AG09309 (cell line): ENCODE measurements at places on chromosomes 13 and 19.

- DNase-seq: no peak
Observed at GRCh38 chr19:31282346-31282745, 66.9 kb downstream of the TSHZ3 start.

DNA sequence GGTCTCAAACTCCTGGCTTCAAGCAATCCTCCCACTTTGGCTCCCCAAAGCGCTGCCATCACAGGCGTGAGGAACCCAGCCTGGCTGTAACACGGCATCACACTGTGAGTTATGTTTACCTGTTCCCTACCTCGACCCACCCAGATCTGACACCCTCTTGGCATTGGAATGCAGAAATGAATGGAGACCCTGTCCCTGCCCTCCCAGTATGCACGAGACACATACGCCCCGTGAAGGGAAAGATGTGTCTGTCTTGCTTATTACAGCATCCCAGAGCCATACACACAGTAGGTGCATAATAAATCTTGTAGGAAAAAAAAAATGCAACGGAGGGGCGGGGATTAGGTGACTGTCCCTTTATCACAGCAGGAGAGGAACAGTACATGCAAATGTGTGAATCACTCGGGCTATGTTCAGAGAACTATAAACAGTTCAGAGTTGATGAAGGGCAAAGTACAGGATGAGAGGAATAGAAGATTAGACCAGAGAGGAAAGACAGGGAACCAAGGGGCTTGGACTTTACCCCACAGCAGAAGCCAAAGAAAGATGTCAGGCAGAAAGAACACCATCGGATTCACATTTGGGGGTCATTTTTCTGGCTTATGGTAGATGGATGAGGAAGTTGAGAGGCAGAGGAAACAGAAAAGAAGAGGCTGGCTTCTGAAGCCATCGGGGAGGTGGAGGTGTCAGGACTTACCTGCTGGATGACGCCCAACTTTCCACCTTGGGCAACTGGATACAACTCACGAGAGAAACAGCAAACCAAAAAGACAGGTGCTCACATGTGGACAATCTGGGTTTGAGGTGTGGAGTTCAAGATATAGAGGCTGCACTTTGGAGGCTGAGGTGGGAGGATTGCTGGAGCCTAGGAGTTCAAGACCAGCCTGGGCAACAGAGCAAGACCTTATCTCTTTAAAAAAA, 94.3 kb downstream of the INSR start:
- no peak for DNase-seq

DNA sequence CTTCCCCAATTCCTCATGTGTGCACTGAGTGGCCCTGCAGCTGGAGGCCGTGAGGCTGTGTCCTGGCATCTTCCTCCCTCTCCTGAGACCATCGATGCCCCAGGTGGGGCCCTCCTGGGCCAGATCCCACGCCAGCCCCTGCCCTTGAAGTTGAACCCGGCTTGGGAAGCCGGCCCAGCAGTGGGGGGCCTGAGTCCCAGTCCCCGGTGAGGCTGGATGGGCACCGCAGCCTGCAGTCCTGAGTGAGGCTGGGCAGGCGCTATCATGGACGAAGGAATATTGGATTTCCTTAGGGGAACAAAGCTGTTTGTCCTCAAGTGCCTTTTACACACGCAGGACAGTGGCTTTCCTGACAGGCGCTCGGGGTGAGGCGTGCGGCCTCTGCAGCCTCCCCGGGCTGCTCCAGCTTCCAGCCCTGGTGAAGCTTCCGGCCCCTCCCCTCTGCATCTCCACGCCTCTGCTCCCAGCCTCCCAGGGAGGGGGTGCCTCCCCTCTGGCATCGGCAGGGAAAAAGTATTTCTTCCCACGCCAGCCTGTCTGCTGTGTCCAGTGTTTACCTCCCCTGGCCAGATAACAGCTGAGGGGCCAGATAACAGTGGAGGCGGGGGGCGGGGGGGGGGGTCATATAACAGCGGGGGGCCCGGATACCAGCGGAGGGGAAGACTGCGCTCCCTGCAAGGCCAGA, 159.5 kb downstream of the KDM4B start:
- DNase-seq: no peak

DNA sequence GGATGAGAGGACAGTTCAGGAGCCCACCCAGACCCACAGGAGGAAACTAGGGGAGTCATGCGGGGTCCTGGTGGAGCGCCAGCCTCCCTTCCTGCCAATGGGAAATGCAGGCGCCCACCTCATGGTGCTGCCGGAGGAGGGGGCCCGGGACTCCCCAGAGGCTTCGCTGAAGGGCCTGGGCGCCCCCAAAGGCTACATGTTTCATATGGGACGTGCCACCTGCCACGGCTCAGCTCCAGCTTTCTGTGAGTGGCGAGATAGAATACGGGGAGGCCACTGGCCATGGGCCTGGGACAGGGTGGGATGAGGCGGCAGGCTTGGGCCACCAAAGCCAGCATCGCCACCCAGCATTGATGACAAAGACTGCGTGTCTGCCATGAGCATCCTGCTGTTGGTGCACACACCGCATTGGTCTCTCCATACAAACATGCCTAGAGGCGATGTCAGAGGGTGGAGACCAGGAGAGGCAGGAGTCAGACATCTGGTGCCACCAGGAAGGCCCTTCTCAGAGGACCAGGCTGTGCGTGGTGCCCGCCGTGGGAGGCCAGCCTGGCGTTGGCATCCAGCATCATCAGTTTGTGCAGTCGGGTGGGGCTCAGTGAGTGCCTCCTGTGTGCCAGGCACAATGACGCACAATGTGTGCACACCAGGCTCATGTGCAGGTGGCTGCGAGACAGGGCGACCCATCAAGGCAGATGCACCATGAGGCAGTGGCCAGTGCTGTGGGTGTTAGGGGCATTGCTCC, 1.2 kb upstream of the F10 start:
- no peak for DNase-seq

GRCh38 chr13:20161275-20161950, 561 bp upstream of the GJA3 start:
- DNase-seq: no peak
